Left renal cortex interstitium (tissue), 4 donors: ENCODE measurements at places on chromosomes 16 and 17. TPM values are rescaled to one million over a fixed set of nuclear protein-coding genes. Genes with fewer than 3 reads are reported as not detected.

The TNP2 gene
- not detected for polyA plus RNA-seq

The TMEM107 gene
- 24.7 TPM for polyA plus RNA-seq

GRCh38 chr16:84387021-84387420, 18.7 kb downstream of the ATP2C2 start:
- DNase-seq = no peak

The IGF2BP1 gene
- 25.3 TPM for polyA plus RNA-seq

The CHST6 gene
- 1.4 TPM for polyA plus RNA-seq

DNA sequence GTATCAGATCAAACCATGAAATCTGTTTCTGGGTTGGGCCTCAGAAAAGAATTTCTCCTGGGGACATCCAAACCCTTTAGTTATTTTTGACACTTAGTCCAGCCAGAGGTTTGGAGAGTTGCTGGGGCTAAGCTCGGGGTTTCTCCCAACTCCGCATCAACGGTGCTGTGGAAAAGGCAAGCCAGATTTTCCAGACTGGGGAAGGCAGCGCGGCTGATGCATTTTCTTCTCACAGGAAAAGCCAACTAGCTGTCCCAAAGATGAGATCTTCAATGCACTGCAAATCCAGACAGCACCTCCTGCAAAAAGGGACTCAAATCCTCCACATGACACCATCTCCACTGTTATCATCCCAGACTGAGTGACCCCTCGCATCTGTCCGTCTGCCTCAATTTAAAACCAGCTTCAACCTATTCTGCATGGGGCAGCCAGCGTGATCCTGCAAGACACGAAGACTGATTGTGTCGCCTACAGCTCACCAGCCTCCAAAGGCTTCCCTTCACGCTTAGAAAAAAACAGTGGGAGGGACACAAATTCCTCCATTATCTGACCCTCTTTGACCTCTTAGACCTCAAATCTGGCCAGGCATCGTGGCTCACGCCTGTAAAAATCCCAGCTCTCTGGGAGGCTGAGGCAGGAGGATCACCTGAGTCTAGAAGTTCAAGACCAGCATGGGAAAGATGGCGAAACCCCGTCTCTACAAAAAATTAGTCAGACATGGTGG, 62.0 kb downstream of the GAS7 start:
- no peak for DNase-seq
